H7 (cell line): ENCODE measurements at places on chromosomes 3 and 15. TPM values are rescaled to one million over a fixed set of nuclear protein-coding genes. Genes with fewer than 3 reads are reported as not detected.

STAB1 gene
- 0.52 and 1.3 TPM in 2 replicates for total RNA-seq

ALG3 gene
- 59.8 and 62.7 TPM in 2 replicates for total RNA-seq

MESD gene
- total RNA-seq, result 16.8 and 24.0 TPM in 2 replicates

TNNC1 gene
- total RNA-seq, result 4.2 and 7.2 TPM in 2 replicates

BRK1 gene
- total RNA-seq, result 88.1 and 93.3 TPM in 2 replicates

COL7A1 gene
- 19.4 and 29.4 TPM in 2 replicates for total RNA-seq

DNA sequence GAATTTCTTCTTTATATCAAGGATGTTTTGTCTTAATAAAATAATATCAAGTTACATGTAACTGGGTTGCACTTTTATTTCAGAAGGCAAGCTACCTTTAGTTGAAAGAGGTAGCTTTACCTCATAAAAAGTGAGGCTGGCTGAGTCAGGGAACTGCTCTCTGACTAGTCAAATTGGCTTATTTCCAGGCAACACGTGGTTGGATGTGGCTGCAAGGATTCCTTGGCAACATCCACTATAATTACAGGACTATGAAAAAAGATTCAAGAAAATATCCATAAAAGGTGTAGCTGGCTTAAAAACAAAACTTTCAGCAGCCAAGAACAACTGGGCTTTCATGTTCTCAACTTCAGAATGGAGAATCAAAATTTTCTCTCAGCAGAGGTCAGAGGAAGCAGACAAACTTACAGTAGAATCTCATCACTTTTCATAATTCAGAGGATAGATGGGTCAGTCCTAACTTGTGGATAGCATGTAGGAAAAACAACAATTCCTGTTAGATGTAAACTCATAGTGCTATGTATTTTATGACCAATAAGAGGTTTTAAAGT is 779.1 kb downstream of the MECOM start:
- DNase-seq, result no peak

- peak; percentile 53 for DNase-seq
Measured at GRCh38 chr3:153291059-153291685, 129.1 kb downstream of the RAP2B start.

DNA sequence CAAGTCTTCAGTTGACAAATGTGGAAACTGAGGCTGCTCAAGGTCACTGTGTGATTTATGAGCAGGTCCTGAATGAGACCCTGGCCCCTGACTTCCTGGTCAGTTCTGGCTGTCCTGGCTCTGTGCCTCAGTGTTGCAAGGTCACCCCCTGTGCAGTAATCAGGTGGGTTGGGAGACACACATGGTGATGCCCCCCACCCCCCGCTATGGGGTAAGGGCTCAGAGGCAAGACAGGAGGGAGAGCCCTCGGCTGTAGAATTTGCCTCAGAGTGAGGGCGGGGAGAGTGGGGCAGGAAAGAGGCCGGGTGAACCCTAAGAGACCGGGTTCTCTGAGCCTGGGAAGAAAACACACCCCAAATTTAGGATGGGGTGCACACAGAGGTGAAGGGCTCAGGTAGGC is 98.5 kb downstream of the MEGF11 start:
- DNase-seq, result no peak

DNA sequence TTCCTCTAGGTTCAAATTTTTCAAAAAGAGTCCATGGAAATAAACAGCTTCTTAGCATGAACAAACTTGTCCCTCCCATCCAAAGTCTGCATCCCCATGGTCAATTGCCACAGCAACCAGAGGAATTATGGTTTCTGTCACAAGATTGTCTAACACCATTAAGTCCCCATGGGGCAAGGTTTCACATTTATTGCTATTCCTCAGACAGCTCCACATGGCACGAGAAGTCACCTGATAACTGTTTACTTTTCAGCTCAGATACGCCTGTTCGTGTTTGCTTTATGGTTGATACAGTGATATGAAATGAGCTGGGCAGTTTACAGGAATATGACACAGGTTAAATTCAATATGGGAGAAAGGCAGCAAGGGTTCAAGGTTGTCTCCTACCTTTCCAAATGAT is 37.9 kb upstream of the MUC13 start:
- no peak for DNase-seq

GRCh38 chr15:78290222-78290621 is 9.2 kb downstream of the SKIC8 start:
- DNase-seq, result no peak

DNA sequence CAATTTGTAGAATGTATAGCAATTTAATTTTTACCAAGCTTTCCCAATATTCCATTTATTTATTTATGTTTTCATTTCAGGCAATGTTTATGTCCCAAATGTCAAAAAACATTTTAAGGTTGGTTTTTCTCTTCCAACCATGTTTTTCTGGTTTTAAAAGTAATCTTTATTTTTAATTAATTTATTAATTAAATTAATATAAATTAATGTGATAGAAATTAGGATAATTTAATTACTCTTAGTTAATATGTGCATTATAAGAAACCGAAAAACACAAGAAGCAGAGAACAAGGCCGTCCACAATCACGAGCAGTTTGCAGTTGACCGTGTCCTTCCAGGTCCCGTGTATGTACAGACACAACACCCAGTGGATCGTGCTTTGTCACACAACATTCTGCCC is 34.2 kb downstream of the FBXO45 start:
- DNase-seq, result no peak

DNA sequence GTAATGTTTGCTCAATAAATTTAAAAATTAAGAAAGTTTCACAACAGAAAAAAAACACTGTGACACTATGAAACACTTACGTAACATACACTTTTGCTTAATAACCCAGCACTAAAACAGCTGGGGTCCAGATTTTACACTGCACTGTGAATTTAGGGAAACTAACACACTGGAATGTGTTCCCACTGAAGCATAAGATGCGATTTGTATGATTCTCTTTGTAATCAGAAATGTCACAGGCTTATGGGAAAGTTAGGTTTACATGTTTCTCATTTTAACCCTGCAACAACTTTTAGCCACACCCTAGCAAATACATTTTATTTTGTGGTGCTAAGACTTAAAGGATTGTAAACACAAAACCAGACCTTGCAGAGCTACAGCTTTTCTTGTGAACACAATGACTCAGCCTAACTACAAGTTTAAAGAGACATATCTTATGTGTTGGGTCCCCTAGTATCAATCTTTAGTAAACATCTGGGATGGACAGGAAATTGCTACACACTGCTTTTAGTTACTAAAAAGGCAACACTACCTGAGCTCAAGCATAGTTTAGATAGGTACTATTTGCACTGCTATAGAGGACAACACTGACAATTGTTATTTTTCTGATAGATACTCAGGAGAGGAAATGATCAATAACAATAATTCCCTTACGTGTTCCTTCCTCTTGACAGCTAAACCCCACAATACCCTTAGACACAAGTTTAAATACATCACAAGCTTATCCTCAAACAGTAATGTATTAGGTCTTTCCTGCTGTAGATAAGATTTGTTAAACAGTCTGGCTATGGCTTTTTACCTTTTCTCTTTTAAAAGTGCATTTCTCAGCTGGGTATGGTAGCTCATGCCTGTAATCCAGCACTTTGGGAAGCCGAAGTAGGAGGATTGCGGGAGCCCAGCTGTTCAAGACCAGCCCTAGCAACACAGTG is 3.8 kb downstream of the PLD1 start:
- DNase-seq, result no peak

DNA sequence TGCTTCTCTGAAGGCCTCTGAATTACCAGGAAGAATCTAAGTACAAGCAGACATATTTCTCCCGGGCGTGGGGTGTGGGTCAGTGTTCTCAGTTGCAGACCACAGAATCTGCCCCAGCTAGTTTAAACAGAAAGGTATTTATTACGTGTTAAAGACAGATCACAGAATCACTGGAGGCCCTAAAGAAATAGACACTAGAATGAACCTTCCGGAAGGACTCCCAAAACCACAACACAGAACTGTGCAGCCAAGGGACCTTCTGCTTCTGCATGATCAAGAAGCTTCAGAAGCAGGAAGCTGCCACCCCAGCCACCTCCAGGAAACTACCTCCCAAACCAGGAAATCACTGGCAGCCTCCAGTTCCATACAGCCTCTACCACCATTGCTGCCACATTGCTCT is 32.7 kb upstream of the ZFAND6 start:
- no peak for DNase-seq

- DNase-seq, result peak; percentile 77
Measured at GRCh38 chr3:66797889-66798560, 200.1 kb upstream of the KBTBD8 start.

GRCh38 chr3:15096046-15096445 is 2.9 kb downstream of the RBSN start:
- no peak for DNase-seq

DNA sequence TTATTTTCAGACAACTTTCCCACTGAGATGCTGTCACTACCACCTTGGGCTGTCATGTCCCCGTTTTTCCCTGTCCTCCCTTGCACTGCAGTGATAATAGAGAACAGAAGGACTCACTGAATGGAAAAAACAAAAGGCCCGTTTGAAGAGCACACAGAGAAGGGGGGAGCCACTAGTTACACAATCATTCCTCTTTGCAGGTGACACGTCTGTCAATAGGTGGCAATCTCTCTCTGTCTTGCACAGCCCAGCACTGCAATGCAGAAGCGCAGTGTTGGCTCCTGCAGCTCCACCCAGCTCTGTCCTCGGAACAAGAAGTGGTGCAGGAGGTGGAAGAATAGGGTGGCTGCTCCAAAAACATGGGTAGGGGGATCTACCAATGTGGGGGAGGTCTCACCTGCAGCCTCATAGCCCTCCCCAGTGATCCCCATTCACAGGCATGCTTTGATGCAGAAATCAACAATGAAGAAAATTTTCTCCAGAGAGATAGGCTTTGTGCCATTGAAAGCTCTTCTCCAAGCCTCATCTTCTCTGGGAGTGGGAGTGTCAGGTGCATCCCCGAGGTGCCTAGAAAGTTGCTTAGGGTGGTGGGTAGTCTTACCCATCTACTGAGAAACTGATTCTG is 31.8 kb downstream of the FSTL1 start:
- DNase-seq, result peak; percentile 47

DNA sequence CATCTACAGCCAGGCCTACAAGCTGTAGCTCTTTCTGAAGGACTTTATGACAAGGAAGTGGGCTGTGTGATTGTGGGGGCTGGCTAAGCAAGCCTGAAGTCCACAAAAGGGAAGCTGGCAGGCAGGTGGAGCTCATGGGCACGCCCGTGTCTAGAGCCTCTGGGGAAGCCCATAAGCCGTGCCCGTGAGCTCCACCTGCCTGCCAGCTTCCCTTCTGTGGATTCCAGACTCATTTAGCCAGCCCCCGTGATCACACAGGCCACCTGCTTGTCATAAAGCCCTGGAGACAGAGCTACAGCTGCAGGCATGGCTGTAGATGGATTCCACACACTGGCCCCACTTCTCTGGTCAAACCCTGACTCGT is 15.2 kb downstream of the EFCC1 start:
- DNase-seq, result no peak

DNA sequence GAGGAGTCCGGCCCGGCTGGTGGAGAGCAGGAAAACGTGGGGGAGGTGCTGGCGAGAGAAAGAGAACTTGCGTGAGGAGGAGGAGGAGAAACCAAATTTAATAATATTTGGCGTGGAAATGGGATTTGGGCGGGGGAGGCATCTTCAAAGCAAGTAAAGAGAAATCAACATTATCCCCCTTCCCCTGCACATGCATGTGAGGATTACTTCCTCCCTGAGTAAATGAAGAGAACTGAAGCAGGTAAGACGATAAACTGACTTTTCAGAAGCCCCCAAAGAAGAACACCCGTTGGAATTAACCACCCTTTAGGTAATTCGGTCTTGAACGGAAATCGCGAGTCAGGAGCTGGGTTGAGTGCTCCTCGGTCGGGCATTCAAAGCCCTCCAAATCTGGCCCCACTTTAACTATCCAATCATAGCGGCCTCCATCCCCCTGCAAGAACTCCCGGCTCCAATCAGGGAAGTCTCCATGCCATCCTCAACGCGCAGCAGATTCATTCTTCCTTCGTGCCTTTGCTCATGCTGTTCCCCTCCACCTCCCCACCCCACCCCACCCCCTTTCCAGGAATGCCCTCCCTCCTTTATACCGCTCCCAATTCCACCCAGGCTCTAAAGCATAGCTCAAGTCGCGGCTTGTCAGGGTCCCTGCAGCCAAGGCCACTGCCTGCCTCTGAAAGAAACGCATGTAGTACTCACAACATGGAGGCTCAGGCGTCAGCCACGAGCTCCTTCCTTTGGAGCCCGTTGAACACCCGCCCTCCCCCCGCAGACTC is 545 bp upstream of the RFX7 start:
- DNase-seq, result peak; percentile 80

DNA sequence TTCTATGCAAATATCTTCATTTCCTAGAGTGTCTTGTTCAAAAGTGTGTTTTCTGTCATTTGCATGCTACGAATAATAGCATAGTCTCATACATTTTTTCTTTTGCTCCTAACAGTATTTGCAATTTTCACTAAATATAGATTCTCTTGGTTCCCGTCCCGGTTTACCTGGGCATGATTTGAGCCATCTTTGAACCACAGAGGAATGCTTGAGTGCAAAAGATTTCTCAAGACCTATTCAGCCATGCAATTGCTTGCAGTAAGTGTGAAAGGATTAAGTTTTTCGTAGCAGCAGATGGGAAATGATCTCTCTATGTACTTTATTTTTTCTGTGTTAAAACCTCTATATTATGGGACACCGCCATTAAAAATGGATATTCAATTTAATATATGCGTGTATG is 733.0 kb downstream of the ZPLD1 start:
- DNase-seq, result no peak

DNA sequence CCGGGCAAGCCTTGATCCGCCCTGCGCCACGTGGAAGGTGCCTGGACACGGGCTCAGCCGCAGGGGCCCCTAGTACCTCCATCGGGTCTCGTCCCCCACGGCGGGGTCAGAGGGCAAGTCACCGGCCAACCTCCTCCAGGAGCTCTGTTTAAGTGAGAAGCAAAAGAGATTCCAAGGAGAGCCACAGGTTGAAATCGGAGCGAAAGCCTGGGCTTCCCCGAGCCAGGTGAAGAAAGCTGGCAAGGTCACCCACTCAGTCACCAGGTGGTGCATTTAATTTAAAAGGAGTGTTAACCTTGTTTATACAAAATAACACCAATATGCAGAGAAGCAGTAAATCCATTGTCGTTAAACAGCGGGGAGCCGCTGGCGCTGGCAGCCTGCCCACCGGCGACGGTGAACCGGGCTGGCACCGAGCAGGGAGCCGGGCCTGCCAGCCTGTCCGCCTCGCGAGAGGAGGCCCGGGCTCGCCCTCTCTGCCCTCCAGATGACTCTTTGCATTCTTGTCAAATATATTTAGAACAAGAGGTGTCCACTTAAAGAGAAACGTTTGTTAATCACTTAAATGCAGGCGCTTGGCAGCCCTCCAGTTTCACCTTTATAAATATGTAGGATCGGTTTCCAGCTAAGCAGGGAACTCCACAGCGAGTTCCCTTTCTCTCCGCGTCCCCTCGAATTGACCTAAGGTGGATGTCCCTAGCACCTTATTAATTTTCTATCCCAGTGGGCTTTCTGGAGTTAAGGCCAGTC is 277.3 kb upstream of the NR2F2 start:
- DNase-seq, result peak; percentile 56

GRCh38 chr3:186165331-186165730 is 56.4 kb upstream of the ETV5 start:
- no peak for DNase-seq

DNA sequence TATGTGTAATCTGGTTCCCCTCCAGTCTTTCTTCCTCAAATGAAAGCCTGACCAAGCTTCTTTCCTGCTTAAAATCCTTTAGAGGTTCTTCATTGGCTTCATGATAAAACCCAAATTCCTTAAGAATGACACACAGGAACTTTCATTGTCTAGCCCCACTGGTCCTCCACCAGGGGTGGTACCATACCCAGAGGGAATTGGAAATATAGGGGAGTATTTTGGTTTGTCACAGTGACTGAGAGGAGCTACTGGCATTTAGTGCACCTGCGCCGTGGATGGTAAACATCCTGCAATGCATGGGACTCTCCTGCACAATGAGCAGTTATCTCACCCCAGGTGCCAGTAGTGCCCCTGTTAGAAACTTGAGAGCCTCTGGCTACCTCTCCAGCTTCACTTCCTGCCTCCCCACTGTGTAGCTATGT is 10.8 kb downstream of the ZWILCH start:
- no peak for DNase-seq
